Stimulated activated CD4-positive, alpha-beta T cell treated with anti-CD3 and anti-CD28 coated beads, Interleukin-15, amount 100 ng/mL, for 1 hour (primary cell): ENCODE measurements at places on chromosomes 1 and 21.

GRCh38 chr21:35333831-35334618 lies 284.9 kb upstream of the RUNX1 start:
- DNase-seq: no peak

GRCh38 chr1:107829036-107829770 lies 135.8 kb downstream of the VAV3 start:
- no peak for DNase-seq

GRCh38 chr1:208533746-208534598 lies 289.8 kb upstream of the PLXNA2 start:
- DNase-seq: no peak

DNA sequence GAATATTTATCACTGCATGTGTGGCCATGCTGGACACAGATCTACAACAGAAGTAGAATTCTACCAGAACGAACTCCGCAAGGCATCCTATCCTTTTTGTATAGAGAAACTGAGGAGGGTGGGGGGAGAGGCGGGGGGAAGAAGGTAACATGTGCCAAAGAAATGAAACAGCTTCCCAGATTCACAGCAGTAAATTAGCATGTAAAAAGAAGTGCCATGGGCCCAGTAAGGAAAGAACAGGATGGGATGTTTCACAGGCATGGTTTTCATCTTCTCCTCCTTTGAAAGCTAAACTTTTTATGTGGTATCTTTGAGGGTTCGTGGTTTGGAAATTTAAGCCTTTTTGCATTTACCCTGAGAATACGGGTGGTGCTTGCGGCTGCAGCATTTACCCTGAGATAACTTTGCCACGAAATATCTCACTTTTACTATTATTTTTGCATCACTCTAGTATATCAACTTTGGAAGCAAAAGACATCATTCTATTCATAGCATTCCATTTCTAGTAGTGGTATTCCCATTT lies 168.9 kb downstream of the TPR start:
- DNase-seq: no peak
